ENCODE measurements at places on chromosomes 12 and 14.
A peak's percentile ranks its signal among the peaks of the same experiment; 100 is the strongest.

DNA sequence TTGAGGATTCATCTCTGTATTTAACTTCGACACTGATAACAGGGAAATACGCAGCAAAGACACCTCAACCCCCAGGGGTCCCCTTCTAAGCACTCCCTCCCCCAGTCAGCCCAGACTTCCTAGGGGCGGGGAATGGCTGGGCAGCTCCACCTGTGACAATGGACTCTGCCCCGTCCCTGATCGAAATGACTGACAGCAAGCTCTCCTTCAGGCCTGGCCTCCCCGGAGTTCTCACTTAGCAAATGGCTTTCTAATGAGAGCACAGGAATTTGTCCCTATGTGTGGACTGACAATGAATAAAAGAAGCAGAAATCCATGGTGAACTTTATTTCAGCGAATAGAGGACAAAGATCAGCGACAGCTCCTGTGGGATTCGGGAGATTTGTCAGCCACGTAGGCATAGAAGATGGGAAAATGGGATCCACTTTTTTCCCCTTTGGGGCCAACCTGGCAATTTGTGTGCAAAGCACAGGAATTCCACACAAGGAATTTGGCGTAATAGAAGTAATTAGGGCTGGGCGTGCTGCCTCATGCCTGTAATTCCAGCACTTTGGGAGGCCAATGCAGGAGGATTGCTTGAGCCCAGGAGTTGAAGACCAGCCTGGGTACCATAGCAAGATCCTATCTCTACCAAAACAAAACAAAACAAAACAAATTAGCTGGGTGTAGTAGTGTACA is 63.8 kb downstream of the TNFAIP2 start:
- DNase-seq = peak; percentile 70
- H3K36me3 ChIP-seq = no peaks in the 10 kb centered on the region
- H3K27ac ChIP-seq = no peak overlapping the region
- no peak overlapping the region for H3K4me3 ChIP-seq
- peaks cover 21% of the 10 kb centered on the region for H3K4me1 ChIP-seq

DNA sequence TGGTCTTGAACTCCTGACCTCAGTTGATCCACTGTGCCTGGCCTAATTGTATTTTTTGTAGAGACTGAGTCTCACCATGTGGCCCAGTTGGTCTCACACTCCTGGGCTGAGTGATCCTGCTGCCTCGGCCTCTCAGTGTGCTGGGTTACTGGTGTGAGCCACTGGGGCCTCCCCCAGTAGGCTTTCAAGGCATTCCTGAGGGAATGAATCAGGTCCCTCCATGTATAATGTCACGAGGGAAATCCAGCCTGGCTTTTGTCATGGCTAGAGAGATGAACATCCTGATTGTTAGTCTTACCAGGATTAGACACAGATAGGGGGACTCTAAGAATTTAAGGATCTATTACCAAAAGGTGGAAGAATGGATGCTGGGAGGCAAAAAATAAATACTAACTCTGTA is 51.9 kb downstream of the CPSF2 start:
- H3K4me1 ChIP-seq = no peaks in the 10 kb centered on the region
- H3K27ac ChIP-seq = no peak overlapping the region
- H3K36me3 ChIP-seq = no peaks in the 10 kb centered on the region
- no peaks in the 10 kb centered on the region for H3K27me3 ChIP-seq
- DNase-seq = no peak

- no peak for DNase-seq
- no peaks in the 10 kb centered on the region for H3K4me1 ChIP-seq
- H3K4me3 ChIP-seq = no peak overlapping the region
- H3K27me3 ChIP-seq = no peaks in the 10 kb centered on the region
- no peaks in the 10 kb centered on the region for H3K36me3 ChIP-seq
Observed at GRCh38 chr12:74393272-74393671, 144.4 kb upstream of the ATXN7L3B start.

DNA sequence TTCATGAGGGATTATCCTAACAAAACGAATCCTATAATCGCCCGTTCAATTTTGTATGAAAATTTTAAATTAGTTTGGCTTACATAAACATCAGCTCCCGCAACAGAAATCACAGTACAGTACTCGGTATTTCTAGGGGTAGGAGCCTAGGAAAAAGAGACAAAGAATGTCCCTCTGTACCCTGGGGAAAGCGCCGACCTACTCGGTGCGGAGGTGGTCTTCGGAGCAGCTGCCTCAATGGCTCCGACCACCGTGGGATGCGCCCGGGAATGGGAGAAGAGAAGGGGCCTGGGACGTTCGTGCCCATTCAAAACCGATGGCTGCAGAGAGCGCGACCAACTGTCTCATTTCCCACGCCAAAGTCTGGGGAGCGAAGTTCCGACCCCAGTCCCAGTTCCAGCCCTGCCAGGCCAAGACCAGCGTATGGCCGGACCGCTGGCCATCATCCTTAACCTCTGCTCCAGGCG is 618 bp downstream of the GNPNAT1 start:
- H3K36me3 ChIP-seq = no peaks in the 10 kb centered on the region
- peak overlapping the region; percentile 68 for H3K4me3 ChIP-seq
- H3K27me3 ChIP-seq = no peaks in the 10 kb centered on the region
- no peak overlapping the region for H3K27ac ChIP-seq

DNA sequence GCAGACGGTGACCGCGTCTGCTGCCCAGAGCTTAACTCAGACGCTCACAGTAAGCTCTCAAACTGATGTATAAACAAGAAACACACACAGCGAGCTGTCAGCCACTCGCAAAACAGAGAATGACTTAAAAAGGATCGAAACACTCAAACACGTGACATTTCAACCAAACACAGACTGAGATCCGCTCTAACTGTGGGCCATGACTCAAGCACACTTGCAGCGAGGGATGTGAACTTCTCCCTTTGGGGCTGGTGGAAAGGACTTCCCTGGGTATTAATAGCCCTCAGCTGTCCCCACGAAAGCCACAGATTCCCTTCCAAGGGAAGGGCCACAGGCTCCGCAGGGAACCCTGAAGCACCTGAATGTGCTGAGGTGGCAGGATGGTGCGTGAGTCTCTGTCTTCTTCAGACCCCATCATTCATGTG is 29.1 kb downstream of the CCDC88C start:
- no peak for DNase-seq
- peaks cover 35% of the 10 kb centered on the region for H3K4me1 ChIP-seq
- no peaks in the 10 kb centered on the region for H3K36me3 ChIP-seq
- no peak overlapping the region for H3K4me3 ChIP-seq
- no peaks in the 10 kb centered on the region for H3K27me3 ChIP-seq
- H3K27ac ChIP-seq = no peak overlapping the region

Measured in GM23338 (cell line).